ENCODE measurements at places on chromosomes 12 and 14.

GRCh38 chr14:100791348-100791735 is 34.6 kb upstream of the MEG3 start:
- no peak for DNase-seq

DNA sequence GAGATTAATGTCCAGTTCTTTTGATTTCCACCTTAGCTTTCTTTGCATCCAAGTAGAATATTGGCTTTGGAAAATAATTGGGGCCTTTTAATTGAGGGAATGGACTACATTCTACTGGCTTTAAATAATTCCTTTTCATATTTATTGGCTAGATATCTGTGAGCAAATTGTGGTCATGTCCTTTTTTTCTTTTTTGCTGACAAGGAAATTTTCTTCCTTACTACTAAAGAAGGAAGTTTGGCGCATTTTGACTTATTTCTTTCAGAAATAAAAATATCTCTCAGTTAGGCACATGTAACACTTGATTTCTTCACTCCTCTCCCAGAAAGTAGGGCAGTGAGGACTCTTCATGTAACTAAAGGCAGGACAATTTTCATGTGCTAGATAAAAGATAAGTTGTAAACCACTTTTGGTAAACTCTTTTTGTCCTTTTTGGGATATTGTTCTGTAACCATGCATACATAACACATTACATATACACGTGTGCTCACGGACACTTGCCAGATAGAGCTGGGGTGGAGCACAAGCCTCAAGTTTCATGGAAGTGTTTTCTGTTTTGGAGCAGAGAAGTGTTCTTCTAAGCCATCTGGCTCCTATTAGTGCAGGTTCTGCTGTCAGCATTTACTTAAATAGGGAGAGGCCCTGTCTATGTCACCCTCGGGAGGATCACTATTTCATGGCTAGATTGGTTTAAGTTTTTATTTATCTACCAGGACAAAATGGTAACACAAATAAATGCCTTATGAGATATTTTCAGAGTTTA is 85.1 kb upstream of the LRIG3 start:
- no peak for DNase-seq

DNA sequence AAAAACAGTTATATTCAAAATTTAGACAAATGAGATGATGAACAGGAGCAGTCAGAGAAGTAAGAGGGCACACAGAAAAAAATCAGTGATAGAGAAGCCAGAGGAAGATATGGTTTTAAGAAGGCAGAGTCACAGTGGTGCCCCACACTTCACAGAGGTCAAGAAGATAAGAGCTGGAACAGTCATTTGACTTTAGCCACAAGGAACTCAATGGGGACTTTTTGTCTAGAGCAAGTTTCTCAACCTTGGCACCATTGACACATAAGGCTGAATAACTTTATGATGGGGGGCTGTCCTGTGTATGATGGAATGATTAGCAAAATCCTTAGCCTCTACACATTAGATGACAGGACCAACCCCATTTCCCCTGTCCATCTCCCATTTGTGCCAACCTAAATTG is 172.8 kb upstream of the PLEKHG7 start:
- no peak for DNase-seq

DNA sequence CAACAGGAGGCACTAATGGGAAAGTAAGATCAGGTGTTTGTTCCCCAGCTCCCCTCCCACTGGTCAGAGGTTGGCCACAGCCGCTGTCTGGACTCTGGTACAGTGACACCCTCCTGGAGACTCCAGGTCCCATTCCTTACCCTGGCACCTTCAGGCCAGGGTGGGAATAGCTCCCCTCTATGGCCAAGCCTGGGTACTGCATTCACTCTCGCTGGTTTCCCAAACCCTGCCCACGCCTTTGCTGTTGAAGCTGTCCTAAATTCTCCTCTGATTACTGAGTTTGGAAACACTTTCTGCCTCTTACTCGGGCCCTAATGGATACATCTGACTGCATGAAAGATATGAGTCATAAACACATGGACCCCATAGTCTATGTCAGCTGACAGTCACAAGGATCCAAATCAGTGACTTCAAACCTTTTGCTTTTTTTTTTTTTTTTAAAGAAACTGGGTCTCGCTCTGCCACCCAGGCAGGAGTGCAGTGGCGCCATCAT is 17.9 kb downstream of the HRK start:
- DNase-seq, result peak; percentile 43

GRCh38 chr12:101925361-101925760 is 48.0 kb downstream of the DRAM1 start:
- no peak for DNase-seq

- DNase-seq, result no peak
Observed at GRCh38 chr14:105201156-105201924, 20.2 kb upstream of the NUDT14 start.

- no peak for DNase-seq
Observed at GRCh38 chr12:58225203-58225877, 284.0 kb downstream of the ATP23 start.

GRCh38 chr12:111818340-111818739 is 23.7 kb upstream of the MAPKAPK5 start:
- DNase-seq, result no peak

Data from activated T-cell treated with anti-CD3 and anti-CD28 coated beads, Interleukin-2, amount 50 U/mL, for 48 hours (primary cell).